ENCODE measurements at places on chromosomes 6 and 20.

GRCh38 chr6:13012296-13012695 lies 295.7 kb downstream of the PHACTR1 start:
- DNase-seq = no peak

DNA sequence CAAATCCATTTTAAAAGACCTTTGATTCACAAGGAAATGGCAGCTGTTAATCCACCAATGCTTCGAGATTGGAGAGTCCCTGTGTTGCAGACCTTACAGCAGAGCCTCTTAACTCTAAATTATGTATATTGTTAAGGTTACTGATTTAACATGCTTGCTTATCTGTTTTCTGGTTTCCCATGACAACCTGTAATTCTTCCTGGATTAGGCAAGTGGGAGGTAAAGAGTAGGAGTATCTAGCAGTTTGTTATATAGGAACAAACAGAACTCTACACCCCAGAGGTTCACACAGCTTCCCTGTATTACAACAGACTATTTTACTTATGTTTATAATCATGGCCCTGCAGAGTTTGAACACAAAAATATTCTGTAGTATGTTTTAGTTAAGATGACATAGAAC lies 39.5 kb downstream of the NKX2-4 start:
- no peak for DNase-seq

- no peak for DNase-seq
Measured at GRCh38 chr6:90997076-90997475, 410.2 kb upstream of the MAP3K7 start.

- DNase-seq = no peak
Measured at GRCh38 chr20:31547720-31548298, 33.6 kb downstream of the HM13 start.

- DNase-seq = peak; percentile 1
Measured at GRCh38 chr6:163170294-163170883, 244.1 kb upstream of the QKI start.

DNA sequence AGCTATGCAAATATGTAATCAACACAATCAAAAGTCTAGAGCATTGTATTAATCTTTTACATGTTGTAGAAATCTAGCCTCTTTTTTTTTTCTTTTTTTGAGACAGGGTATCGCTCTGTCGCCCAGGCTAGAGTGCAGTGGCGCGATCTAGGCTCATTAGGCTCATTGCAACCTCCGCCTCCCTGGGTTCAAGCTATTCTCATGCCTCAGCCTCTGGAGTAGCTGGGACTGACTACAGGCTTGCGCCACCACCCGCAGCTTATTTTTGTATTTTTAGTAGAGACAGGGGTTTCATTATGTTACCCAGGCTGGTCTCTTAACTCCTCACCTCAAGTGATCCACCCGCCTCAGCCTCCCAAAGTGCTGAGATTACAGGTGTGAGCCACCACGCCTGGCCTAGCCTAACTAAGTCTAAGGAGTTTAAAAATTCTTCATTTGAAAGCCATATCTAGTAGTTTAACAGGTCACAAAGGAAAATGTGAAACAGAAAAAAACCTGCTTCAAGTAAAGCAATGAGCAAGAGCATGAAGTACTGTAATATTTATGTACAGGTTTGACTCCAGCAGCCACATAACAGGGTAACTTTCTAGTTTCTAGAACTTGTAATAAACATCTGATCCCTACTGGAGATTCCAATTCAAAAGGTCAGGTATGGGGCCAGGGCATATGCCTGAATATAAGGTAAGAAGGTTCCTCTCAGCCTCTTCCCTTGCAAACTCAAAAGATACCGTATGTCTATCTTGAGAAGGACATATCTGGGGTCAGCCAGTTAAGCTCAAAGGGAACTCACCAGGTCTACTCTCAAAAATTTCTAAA lies 4.4 kb downstream of the CPNE1 start:
- DNase-seq = no peak

GRCh38 chr20:13694420-13695150 lies 55.9 kb upstream of the TASP1 start:
- no peak for DNase-seq

DNA sequence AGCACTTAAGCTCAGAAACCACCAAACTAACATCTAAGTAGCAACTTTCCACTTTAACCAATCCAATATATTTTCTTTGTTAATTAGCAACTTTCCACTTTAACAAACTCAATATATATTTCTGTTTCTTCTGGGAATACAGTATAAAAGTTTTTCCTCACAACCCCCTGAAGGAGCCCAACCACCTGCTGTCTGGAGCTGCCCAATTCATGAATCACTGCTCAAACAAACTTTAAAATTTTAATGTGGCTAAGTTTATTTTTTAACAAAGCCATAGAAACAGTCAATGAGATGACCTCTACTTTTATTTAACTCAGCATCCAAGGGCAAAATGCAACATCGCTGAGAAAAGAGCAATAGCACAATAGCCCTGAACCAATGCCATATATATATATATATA lies 500.1 kb downstream of the EPM2A start:
- no peak for DNase-seq

DNA sequence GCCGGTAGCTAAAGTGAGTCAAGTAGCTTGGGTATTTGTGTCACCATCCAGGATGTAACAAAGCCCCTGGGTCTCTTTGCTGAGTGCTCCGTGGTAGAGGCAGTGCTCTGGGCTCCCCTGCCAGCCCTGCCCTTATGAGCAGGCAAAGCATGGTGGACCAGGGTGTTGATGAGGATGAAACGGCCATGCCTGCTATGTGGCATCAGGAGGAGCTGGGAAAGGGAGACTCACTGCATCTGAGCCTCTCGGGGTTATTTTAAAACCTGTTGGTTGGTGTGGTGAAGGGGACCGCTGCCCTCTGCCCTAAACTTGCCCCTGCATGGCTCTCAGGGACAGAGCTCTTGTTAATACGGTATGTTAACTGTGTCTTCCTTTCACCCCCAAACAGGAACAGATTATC lies 143.1 kb downstream of the DTNBP1 start:
- DNase-seq = no peak

DNA sequence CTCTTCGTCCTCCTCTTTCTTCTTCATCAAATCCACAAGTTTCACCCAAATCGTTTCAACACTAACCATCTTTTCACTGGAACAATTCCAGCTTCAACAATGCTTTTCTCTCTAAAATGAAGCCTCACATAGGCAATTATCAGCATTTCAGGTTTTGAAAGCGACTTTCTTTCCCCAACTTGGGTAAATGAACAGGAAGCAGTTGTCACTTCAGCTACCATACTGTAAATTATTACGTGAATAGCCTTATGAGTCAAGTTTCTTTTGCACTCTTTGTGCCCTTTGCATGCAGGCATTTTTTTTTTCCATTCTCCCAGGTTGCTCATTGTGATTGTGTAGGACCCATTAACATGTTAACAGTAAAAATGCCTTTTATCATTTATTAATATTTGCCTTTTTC lies 121.7 kb upstream of the BTBD3 start:
- DNase-seq = peak; percentile 37

GRCh38 chr20:3710703-3711483 lies 1.5 kb downstream of the SIGLEC1 start:
- DNase-seq = no peak

DNA sequence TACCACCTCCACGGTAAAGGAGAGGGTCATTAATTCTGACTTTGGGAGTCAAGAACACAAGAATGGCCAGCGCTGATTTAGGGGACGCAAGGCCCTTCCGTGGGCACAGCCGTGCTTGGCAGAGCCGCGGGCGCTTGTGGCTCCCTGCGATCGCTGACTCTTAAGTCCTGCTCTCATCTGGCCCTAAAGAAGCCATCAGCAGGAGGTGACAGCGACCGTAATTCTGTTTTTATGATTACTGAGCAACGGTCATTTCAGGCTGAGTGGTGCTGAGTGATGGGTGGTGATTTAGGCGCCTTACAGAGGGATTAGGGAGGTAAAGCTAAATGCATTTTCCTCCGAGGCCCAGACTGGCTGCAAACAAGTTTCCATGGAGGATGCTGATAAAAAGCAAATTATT lies 364.6 kb upstream of the SULF2 start:
- DNase-seq = no peak

- DNase-seq = no peak
Measured at GRCh38 chr6:148516217-148516616, 173.6 kb downstream of the SASH1 start.

GRCh38 chr6:20411953-20412681 lies 10.4 kb downstream of the E2F3 start:
- DNase-seq = no peak

DNA sequence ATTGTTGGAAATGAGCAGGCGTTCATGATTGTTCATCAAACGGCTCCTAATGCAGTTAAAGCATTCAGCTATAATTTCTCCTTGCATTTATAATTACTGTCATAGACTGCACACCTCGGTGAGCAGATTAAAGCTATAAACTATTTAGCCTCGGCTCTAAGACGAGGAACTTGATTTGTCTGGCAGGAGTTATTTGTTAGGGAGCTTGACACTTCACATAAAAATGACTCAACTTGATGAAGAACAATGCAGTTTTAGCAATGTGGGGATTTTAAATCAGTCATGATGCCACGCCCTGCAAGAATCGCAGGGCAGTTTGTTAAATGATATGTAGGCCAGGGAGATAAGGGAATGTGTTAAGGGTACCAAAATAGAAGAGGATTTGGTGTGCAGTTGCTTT lies 290.2 kb downstream of the TSHZ2 start:
- no peak for DNase-seq

- no peak for DNase-seq
Measured at GRCh38 chr6:122604676-122605075, 5.5 kb upstream of the PKIB start.

GRCh38 chr20:25178563-25179438 lies 16.7 kb upstream of the ENTPD6 start:
- peak; percentile 88 for DNase-seq

All from kidney glomerular epithelial cell (primary cell).